Breast epithelium (tissue), 4 donors: ENCODE measurements at places on chromosomes 16 and 17. TPM values are rescaled to one million over a fixed set of nuclear protein-coding genes. Genes with fewer than 3 reads are reported as not detected.

Gene CD300LG
- total RNA-seq = 51.0 TPM

Gene TBC1D3C
- total RNA-seq = not detected

Gene NHLRC4
- 1.9 TPM for total RNA-seq

Gene TEX19
- not detected for total RNA-seq

Gene GPR179
- under 0.01 TPM for total RNA-seq

Gene CCT6B
- total RNA-seq = 4.8 TPM

Gene CCL4L2
- total RNA-seq = 0.33 TPM

Gene ATXN2L
- 62.6 TPM for total RNA-seq

Gene P3H4
- 6.2 TPM for total RNA-seq

Gene PPP1R27
- not detected for total RNA-seq

Gene SLC13A2
- 4.0 TPM for total RNA-seq

Gene ARL5C
- not detected for total RNA-seq

DNA sequence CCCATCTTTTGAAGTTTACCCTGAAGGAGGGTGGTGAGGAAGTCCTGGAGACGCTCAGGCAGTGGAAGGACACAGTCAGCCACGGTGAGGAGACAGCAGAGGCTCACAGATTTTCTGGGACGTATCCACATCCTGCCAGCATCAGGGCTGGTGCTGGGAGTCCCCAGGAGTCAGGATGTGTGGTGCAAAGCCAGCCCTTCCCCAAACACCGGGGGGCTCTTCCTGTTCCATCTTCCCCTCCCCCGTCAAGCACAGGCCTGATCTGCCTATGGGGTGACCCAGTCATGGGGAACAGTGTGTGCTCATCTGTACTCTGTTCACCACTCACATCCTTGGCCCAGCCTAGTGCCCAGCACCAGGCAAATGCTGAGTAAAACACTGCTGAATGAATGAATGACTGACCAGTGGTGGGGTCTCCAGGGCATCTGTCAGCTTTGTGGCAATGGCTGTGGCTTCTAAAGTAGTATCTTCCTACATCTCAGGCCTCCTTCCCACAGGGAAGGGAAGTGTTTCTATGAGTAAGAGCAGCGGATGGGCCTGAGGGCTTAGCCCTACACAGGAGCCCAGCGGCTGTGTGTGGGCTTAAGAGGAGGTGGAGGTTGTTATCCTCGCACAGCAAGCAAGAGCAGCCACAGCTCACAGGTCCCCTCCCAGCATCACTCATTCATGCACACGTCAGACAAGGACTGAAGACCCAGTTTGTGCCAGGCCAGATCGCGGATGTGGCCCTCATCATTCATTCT lies 23.3 kb downstream of the NOS2 start:
- DNase-seq = no peak

- DNase-seq = no peak
These were observed 272.4 kb downstream of the IRF8 start for GRCh38 chr16:86171329-86171728.

- no peak for DNase-seq
These were observed 32.8 kb upstream of the MNT start for GRCh38 chr17:2433696-2434095.

GRCh38 chr16:88566158-88566557 lies 4.0 kb upstream of the ZC3H18 start:
- no peak for DNase-seq

GRCh38 chr17:74177018-74177450 lies 26.4 kb upstream of the RPL38 start:
- DNase-seq = no peak

DNA sequence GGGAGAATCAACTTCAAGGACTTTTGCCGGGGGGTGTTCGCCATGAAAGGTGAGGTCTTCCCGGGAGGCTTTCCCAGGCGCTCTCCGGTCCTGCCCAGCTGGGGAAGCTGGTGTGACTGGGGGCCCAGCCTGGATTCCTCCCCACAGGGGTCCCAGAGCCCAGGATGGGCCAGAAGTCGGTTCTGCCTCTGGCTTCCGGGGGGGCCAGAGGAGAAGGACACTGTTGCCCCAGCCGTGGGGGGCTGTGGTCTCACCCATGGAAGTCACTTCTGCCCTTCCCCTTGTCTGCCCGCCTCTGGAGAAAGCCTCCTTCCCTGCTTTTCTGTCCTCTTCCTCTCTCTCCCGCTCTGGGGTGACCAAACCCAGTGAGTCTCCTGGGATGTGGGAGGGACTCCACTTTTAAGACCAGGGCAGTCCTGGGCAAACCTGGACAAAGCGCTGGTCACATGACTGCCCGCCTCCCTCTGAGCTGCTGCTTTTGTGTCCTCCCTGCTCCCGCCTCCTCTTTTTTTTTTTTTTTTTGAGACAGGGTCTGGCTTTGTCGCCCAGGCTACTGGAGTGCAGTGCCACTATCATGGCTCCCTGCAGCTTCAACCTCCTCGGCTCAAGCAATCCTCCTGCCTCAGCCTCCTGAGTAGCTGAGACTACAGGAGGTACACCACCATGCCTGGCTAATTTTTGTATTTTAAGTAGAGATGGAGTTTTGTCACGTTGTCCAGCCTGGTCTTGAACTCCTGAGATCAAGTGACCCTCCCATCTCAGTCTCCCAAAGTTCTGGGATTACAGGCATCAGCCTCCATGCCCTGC lies 40.6 kb downstream of the RAB11FIP4 start:
- DNase-seq = no peak

- DNase-seq = no peak
These were observed 53.7 kb downstream of the IL21R start for GRCh38 chr16:27455700-27456099.

- no peak for DNase-seq
These were observed 22.8 kb downstream of the PRKCB start for GRCh38 chr16:23858542-23858941.

- no peak for DNase-seq
These were observed 50.1 kb downstream of the GSG1L start for GRCh38 chr16:28013392-28013791.

GRCh38 chr16:3570420-3571062 lies 6.7 kb downstream of the NLRC3 start:
- DNase-seq = no peak

GRCh38 chr17:38456031-38456815 lies 28.0 kb downstream of the ARHGAP23 start:
- DNase-seq = no peak

- no peak for DNase-seq
These were observed 669 bp upstream of the CRISPLD2 start for GRCh38 chr16:84818989-84819643.

GRCh38 chr16:82882226-82882625 lies 255.5 kb downstream of the CDH13 start:
- no peak for DNase-seq

- no peak for DNase-seq
These were observed 1.7 kb downstream of the GINS2 start for GRCh38 chr16:85686912-85687591.

DNA sequence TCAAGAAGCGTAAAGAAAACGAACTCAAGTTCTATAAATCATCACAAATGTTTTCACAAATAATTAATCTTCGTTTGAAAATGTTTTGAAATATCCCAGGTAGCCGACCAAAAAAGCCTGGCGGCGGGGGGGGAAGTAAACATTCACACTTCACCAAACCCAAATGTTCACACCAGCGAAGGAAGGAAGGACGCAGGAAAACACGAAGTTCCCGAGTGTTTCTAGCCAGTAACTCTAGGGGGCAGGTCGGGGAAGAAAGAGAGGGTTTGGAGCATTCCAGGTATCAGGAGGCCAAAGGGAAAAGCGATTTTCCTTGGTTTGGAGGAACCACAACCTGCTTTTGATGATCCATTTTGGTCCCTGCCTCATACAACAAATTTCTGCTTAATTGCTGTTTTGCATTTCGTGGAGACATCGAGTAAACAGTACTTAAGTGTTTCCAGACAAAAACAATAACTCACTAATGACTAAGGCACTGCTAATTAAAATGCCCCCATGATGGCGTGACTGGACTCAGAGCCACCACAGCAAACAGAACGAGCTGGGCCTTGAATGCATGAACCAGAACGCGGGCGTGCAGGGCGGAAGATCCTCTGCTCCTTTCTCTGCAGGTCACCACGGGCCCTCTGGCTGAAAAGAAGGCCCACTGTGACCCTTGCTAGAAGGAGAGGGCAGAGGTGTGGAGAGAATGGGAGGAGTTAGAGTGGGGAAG lies 16.6 kb downstream of the ZFHX3 start:
- DNase-seq = no peak

GRCh38 chr17:57487573-57487972 lies 231.2 kb downstream of the MSI2 start:
- no peak for DNase-seq

DNA sequence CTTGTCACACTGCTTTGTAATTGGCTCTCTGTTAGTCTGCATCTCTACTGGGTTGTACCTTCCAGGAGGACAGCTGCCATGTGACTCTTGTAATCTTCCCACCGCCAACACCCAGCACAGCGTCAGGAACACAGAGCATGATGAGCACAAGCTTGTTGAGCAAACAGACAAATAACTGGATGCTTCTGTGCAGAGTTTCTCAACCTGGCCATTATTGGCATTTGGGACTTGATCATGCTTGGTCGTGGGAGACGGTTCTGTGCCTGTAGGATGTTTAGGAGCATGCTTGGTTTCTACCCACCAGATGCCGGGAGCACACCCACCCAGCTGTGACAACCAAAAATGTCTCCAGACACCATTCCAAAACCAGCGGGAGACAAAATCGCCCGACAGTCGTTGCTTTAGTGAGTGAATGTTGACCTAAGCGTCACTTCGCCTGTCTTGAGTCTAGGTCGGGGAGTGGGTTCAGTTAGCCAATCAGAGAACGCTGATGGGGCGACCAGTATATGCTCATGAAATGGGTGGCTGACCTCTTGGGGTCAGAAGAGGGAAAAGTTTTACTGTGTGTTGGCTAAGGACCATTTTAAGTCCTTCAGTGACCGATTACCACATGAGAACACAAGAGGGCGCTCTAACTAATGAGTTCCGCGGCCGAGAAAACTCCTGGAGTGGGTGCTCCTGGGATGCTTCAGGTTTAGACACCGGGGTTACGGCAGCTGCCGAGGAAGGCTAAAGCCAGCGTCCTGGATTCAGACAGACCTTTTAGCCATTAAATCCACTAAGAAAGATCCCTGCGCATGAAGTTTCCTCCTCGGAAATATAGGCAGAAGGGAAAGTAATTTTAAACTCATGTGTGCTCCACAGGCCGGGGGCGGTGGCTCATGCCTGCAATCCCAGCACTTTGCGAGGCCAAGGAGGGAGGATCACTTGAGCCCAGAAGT lies 57.8 kb upstream of the TEX2 start:
- DNase-seq = no peak

DNA sequence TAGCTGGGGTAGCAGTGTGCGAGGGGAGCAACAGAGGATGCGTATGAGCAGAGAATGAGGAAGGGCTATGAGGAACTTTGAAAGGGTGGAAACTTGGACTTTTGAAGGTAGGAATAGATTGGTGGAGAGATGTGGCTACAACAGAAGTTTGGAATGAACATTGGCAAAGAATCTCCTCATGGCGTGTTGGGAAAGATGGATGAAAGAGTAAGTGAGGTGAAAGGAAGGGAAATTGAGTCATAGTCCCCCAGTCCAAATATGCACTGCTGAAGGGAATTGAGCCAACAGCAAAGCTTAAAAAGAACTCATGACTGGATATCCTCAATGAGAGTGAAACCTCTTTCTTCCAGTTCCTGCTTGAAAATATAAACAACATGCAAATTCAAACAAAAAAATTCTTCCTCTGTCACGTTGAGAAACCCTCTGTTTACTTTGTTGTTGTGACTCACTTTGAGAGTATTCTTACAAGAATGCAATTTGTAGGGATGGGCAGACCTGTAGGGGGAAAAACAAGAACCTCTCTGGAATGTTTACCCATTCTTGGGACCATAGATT lies 313.2 kb upstream of the KCNJ16 start:
- DNase-seq = no peak

DNA sequence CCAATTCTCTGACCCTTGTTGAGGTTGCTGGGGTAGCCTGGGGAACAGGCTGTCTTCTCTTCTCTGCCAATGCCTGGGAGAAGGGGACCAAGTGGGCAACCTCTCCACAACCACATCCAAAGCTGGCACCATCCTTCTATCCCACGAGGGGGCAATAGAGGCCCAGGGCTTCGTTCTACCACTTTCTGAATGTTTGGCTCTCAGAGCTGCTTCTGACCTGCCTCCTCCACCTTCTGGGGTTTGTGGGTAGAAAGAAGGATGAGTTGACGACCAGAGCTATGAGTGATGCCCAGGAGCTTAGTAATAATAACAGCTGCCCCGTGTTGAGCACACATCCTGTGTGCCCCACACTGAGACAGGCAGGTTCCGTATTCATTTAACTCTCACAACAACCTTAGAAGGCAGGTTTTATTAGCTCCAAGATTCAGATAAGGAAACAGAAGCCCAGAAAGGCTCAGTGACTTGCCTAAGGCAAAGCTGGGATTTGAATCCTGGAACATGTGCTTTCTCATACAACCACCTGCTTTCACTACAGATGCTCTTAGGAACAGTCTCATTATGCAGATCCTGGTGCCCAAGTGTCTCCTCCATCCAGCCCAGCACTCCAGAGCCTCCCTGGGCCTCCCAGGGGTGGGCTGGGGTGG lies 11.1 kb downstream of the TSPOAP1 start:
- peak; percentile 45 for DNase-seq

DNA sequence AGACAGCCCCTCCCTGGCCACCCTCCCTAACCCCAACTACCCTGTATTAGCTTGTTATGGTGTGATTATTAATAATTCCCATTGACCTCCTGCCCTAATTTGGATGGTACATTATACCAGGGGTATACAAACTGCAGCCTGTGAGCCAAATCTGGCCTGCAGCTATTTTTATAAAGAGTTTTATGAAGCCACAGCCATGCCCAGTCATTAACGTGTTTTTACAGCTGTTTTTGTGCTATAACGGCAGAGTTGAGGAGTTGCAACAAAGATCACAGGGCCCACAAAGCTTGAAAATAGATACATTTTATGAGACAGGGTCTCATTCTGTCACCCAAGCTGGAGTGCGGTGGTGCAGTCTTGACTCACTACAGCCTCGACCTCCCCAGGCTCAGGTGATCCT lies 6.0 kb downstream of the METTL22 start:
- DNase-seq = no peak

DNA sequence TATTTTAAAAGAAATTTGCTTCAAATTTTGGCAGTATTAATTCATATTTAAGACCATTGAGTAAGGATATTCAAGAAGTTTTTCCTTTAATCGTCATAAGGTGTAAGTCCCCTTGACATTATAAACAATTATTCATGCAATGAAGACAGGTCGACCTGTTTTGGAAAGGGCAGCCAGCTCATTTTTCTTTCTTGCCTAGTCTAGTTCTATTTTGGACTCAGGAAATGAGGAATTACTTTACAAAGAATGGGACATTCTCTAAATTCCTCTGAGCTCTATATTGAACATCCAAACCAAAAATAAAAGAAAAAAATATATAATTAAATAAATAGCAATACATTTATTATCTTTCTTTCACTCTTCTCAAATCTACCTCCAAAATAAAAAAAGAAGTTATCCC lies 595.6 kb upstream of the KIF2B start:
- DNase-seq = no peak

- no peak for DNase-seq
These were observed 240.9 kb downstream of the CDH11 start for GRCh38 chr16:64880994-64881393.

- DNase-seq = no peak
These were observed 91.1 kb downstream of the IRF8 start for GRCh38 chr16:85989863-85990643.
